ENCODE measurements at places on chromosomes 12 and 14.
A peak's percentile ranks its signal among the peaks of the same experiment; 100 is the strongest.

DNA sequence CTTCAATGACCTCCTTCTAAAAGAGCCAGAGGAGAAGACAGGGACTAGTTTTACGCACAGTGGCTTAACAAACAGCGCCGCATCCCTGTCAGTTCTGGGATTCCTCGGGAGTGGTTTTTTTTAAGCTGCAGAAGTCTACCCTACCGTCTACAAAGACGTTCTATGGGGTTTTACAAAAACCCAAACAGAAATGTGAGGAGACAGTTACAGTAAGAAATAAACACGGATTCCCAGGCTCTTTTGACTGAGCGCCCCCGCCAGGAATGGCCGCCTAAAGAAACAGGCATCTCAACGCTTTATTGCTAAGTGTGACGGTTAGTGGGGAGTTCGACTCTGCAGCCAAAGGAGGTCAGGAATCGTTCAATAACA lies 484 bp downstream of the ALKBH1 start:
- no peak for DNase-seq

DNA sequence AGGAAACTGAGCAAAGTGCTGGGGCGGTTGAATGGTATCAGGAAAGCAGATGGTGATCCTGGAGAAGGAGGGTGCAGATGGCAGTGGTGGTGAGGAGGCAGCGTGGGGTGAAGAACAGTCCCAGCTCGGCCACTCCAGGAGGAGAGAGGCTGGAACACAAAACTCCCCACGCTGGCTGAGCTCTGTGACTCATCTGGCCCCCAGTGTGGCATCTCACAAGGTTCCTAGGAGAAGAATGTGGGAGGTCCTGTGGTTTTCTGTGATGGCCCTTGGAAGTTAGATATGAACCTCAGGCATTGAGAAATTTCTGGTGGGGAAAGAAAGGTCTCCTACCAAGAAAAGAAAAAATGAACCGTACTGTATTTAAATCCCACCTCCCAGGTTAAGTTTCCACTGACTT lies 8.0 kb upstream of the NRXN3 start:
- no peak for DNase-seq

DNA sequence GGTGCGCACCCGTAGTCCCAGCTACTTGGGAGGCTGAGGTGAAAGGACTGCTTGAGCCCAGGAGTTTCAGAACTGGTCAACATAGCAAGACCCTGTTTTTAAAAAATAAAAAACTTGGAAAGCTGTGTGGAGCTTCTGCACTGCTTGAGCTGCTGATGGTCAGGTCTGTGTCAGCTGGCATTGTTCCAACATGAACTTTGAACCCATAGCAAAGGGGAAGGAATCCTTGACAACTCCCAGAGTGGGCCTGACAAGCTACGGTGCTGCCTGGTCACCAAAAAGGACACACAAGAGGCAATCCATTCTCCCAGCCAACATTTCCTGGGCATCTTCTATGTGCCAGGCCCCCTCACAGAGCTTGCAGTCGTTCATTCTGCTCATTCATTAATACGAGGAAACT lies 16.4 kb upstream of the LTBP2 start:
- DNase-seq: no peak

DNA sequence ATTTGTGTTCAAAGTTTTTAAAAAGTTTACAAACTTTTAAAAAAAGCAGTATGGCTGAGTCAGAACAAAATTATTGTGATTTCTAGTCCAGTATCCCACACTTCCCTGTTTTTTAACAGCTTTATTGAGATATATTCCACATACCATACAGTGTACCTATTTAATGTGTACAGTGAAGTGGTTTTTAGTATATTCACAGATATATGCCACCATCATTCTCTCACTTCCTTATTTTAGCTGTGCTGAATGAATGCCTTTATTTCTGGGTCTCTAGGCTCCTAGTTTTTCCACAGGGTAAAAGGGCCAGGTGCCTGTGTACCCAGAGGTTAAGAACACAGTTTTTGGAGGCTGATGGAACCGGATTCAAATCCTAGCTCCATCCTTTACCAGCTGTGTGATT lies 58.9 kb upstream of the SRSF5 start:
- no peak for DNase-seq

GRCh38 chr12:49662998-49663843 lies 39.9 kb downstream of the PRPF40B start:
- peak; percentile 75 for DNase-seq

DNA sequence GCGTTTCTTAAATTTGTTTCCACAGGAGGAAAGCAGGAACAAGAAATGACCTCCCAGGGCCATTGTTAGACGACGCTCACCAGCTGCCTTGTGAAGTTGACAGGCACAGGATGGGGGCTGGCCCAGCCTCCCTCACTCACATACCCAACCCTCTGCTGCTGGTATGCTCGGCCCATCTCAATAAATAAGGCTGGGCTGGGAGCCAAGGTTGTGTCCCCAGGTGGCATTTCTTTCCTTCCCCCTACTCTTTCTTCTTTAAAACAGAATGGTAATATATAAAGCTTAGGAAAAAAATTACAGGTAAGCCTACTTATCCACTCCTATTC lies 93.0 kb downstream of the ACTN1 start:
- DNase-seq: no peak

DNA sequence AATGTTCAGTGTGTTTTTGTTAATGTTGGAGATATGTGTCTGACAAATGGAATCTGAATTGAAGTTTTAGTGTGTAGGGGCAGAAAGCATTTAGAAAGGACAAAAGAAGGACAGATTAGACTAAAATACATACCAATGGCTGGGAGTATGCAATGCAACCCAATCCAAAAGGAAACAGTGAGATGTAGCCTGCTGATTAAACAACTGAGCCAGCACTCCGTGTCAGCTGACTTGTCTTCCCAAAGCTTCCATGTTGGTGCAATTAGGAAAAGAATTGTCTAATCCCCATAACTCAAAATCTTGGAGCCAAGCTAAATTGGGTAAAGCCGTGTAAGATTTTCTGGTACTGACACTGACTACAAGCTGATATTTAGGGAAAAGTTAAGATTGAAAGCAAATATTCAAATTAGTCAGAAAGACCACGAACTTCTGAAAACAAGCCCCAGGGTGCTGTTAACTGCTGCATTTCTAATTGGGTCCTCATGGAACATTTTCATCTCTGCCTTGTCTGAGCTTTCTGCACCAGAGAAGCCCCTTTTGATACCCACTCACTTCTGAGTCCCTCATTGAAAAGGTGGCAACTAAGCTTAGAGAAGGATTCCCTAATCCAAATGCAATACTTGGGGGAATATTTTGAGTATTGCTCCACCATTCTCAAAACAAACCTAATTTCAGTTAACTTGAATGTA lies 109.1 kb downstream of the DAD1 start:
- DNase-seq: no peak

- DNase-seq: no peak
These were observed 745 bp upstream of the ADCY4 start for GRCh38 chr14:24335461-24336171.

GRCh38 chr12:92334552-92334951 lies 188.9 kb upstream of the BTG1 start:
- peak; percentile 7 for DNase-seq

- no peak for DNase-seq
These were observed 170.3 kb downstream of the TTC7B start for GRCh38 chr14:90645842-90646443.

All from stimulated activated CD4-positive, alpha-beta T cell treated with anti-CD3 and anti-CD28 coated beads, Interleukin-1b, Interleukin-23, amount 100 ng/mL, for 48 hours (primary cell).